T-helper 9 cell (primary cell): ENCODE measurements at places on chromosomes 5 and 9.
A peak's percentile ranks its signal among the peaks of the same experiment; 100 is the strongest.

GRCh38 chr5:38719916-38720315 is 125.9 kb upstream of the OSMR start:
- DNase-seq, result no peak

DNA sequence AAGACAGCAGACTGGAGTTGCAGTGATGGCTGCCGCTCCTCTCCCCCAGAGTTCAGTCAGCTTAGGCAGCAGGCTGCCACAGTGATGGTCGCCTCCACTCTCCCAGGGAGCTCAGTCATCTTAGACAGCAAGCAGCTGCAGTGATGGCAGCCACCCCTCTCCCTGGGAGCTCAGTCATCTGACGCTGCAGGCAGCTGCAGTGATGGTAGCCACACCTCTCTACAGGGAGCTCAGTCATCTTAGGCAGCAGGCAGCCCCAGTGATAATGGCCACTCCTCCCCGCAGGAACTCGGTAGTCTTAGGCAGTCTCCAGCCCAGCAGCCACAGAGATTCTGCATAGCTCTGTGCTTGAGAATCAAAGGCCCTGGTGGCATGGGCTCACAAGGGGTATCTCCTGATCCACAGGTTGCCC is 582.7 kb downstream of the DTWD2 start:
- no peak for DNase-seq

DNA sequence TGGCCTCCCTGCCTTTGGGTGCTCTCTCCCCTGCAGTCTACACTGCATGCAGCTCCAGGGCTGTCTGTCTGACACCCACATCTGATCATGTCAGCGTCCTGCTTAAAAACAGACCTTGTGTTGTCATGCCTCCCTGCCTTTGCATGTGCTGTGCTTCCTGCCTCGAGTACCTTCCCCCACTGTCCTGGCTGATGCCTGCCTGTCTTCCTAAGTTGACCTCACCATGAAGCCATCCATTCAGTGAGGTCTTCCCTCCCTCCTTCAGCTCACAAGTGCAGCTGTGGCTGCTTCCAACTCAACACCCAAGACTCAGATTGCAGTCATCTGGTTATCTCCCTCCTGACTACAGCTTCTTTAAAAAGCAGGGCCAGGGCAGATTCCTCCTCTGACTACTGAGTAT is 5.5 kb downstream of the ANGPTL2 start:
- no peak for DNase-seq

GRCh38 chr9:5509573-5509972 is 758 bp upstream of the PDCD1LG2 start:
- no peak for DNase-seq

DNA sequence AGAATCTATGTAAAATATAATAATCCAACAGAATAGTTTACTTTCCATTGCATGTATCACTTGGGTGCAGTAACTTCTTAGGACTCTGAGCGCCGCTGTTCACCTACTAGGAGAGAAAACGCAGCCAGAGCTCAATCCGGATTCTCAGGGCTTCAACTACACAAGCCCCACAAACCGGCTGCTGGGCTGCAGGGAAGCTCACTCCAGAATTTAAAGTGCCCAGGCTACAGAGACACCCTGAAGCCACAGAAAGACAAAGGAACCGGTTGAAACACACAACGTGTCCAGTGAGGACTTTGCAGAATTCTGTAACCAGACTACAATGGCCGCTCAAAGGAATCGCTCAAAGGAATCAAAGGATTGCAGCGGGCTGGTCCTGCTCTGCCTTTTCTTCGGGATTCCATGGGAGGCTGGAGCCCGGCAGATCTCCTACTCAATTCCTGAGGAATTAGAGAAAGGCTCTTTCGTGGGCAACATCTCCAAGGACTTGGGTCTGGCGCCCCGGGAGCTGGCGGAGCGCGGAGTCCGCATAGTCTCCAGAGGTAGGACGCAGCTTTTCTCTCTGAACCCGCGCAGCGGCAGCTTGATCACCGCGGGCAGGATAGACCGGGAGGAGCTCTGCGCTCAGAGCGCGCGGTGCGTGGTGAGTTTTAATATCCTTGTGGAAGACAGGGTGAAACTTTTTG is at the start of gene PCDHGA10:
PCDHGA10 (plus strand) TSS at position 134 of the 686 bp plus-strand sequence; CDS start at position 323, 189 bp downstream.
- peak; percentile 30 for DNase-seq

GRCh38 chr9:126363847-126364671 is 37.4 kb downstream of the MVB12B start:
- no peak for DNase-seq

GRCh38 chr9:94150890-94151650 is 66.8 kb downstream of the PTPDC1 start:
- no peak for DNase-seq

DNA sequence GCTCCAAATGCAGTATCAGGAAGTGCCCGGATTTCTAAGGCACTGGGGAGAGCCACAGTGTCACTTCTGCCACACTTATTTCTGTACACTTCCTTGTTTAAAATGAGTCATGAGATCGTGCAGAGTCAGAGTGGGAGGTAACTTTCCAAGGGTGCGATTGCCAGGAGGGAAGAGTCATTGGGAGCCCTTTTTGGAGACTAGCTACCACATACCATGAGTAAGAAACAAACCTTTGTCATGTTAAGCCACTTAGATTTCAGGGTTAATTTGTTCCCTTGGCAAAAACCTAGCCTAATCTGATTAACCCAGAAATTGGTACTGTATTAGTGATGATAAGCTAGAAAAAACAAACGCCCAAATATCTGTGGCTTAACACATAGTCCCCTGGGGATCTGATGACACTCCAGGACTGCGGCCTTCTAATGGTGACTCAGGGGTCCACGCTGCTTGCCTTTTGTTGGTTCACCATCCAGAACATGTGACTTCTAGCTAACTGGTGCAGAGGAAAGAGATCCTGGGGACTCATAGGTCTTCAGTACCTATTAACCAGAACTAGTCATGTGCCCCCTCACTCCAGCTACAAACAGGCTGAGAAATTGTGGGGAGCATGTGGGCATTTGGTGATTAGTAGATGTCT is 48.6 kb upstream of the TLE1 start:
- no peak for DNase-seq

- DNase-seq, result no peak
These were observed 19.9 kb downstream of the TLR4 start for GRCh38 chr9:117723986-117724625.

GRCh38 chr5:61582205-61582820 is 250.3 kb downstream of the ZSWIM6 start:
- DNase-seq, result no peak

GRCh38 chr9:130262061-130262745 is 3.4 kb upstream of the HMCN2 start:
- no peak for DNase-seq

- DNase-seq, result no peak
These were observed 48.9 kb downstream of the FAM174A start for GRCh38 chr5:100584069-100584468.

DNA sequence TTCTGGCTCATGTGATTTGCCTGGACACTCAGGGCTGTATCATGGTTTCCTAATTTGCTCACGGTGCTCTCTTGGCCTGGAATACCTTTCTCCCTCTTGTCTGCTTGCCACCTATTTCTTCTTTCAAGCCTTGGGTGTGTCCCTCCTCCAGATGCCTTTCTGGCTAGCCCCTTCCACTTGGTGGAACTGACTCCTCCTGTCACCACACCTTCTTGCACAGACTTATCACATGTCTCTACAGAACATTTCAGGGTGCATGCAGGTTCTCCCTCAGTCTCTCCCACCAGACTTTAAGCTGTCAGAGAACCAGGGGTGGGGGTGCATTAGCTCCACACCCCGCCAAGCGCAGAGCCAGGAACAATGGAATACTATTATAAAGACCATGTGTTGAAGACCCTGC is 1.9 kb downstream of the TBC1D2 start:
- DNase-seq, result no peak

DNA sequence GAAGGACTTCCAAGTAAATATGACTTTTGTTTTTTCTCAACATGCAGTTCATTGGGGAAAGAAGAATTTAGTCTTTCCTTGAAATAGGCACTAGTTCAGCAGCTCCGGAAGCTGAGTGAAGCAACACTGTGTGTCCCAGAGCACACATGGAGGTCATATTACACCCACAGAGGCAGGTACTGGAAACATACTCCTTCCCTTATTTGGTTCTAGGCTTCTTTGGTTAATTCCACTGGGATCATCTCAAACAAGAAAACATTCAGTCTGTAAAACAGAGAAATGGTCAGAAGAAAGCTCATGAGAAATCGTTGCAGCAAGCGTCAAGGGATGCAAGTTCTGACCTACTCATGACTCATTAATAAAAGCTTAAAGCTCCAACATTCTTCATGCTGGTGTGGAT is 175.1 kb upstream of the PCSK5 start:
- DNase-seq, result no peak

DNA sequence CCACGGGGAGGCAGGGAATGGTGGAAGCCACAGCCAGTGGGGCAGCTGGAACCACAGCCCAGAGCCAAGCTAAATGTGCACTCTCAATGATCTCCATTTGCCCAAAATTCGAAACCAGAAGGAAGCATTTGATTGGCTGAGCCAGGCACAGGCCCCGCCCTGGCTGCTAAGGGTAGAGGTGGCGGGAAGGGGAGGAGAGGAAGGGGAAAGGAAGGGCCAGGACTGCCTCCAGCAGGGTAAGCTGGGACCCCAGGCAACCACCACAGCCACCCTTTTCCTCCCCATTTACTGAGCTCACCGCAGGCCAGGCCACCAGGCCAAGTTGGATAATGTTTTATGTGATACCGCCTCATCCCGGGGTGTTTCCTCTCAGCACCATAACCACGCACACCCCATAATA is 100.3 kb upstream of the RAPGEF1 start:
- DNase-seq, result no peak

- no peak for DNase-seq
These were observed 47.8 kb upstream of the TMED7 start for GRCh38 chr5:115673596-115673995.

DNA sequence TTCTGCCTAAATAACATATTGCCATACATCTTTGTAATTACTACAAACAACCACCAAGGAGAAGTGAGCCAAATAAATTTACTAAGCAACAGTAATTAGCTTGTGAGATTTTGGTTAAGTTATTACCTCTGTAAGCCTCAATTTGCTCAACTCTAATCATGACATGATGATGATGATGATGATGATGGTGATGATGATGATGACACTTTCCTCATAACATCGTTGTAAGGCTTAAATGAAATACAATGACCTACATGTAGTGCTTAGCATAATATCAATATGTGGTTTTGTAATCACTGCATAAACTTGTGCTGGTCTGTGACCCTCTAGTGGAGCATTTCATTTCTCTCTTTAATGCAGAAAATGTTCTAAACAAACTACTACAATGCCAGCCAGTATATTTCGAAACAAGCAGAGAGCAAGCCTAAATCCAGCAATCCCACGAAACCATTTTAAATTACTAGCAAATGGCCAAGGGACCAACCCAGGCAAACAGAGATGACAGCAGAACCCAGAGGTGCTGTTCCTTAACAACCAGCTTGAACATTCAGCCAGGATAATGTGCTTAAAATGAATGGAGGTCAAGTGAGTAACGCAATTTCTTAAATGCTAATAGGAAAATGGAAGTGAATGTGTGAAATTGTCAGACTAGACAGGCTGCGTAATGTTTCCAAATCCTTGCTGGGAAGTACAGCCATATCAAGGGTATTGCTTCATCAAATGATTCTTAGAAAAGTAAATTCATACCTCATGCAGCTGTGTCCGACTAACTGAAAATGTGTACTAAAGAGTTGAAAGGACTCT is 281.9 kb upstream of the PUM3 start:
- DNase-seq, result no peak

- DNase-seq, result no peak
These were observed 1.0 kb downstream of the GGTA1 start for GRCh38 chr9:121498487-121499176.

- no peak for DNase-seq
These were observed 371.5 kb upstream of the KLF4 start for GRCh38 chr9:107861075-107861474.

GRCh38 chr5:72308853-72309191 is 11.2 kb downstream of the MRPS27 start:
- DNase-seq, result no peak

GRCh38 chr9:76333964-76334363 is 60.3 kb downstream of the RFK start:
- DNase-seq, result no peak

DNA sequence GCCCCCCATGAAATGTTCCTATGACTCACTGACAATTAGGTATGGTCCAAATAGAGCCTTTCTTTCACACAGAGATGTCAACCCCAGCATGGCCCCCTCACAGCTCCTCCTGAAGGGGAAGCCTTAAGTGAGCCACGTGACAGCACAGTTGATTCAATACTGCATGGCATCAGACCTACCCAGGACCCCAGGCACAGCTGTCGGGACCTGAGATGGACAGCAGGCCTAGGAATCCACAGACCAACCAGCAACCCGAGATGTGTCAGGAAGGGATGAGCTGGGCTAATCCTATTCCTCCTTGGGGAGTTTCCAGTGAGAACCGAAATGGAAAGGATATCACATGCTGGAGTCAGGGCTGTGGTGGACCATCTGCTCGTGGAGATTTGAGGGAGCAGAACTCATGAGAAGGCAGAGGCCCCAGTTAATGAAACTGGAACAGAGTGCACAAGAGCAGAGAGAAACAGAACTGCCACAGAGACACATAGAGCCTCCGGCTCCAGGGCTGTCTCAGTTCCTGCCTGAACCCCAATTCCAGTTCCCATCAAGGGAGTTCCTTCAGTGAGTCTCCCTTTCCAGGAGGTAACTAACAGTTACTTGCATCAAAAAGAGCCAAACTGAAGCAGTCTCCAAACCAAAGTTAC is 42.1 kb upstream of the SMIM23 start:
- no peak for DNase-seq

DNA sequence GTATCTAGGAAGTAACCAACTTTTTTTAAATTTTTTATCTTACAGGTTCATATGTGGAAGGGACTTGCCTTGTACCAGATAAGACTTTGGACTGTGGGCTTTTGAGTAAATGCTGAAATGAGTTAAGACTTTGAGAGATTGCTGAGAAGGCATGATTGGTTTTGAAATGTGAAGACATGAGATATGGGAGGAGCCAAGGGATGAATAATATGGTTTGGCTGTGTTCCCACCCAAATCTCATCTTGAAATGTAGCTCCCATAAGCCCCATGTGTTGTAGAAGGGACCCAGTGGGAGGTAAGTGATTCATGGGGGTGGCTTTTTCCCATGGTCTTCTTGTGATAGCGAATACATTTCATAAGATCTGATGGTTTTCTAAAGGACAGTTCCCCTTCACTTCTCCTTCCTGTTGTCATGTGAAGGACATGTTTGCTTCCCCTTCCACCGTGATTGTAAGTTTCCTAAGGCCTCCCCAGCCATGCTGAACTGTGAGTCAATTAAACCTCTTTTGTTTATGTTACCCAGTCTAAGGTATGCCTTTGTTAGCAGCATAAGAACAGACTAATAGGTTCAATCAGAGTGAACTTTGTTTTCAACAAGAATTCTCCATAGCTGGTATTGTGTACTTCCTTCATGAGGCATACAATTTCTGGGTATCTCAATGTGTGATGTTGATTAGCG is 535.6 kb upstream of the MEF2C start:
- no peak for DNase-seq

- DNase-seq, result no peak
These were observed 76.5 kb downstream of the SH3PXD2B start for GRCh38 chr5:172377856-172378255.

- no peak for DNase-seq
These were observed 14.2 kb upstream of the CLPTM1L start for GRCh38 chr5:1359031-1359645.

GRCh38 chr9:91555132-91555531 is 131.5 kb upstream of the NFIL3 start:
- DNase-seq, result no peak

GRCh38 chr9:7901621-7902020 is 102.0 kb upstream of the DMAC1 start:
- no peak for DNase-seq
